ENCODE measurements at places on chromosomes 7 and 10. TPM values are rescaled to one million over a fixed set of nuclear protein-coding genes. Genes with fewer than 3 reads are reported as not detected.

Gene LYZL2
- total RNA-seq, result not detected

Gene WNT8B
- total RNA-seq, result not detected

Gene MRPS16
- total RNA-seq, result 105 TPM

Gene MINPP1
- total RNA-seq, result 6.7 TPM

Gene PLEKHS1
- total RNA-seq, result not detected

- DNase-seq, result no peak
Measured at GRCh38 chr10:49419005-49419404, 23.1 kb upstream of the DRGX start.

GRCh38 chr10:99573790-99574189 is 41.0 kb downstream of the NKX2-3 start:
- DNase-seq, result no peak

DNA sequence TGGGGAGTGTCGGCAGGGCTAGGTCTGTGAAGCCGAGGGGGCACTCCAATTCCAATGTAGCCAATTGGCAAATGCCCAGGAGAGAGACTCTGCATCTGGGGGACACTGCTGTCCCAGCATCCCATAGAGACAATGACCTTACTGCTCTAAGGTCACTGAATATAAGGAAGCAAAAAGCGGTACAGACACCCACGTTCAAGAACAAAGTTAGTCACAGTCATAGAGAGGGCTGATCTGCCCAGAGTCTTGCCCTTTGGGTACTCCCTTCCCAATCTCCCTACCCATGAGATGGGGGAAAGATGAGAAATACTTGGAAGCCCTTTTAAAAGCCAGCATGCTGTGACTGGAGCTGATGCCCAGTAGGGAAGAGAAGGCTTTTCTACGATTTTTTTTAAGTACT is 76.3 kb upstream of the GSDME start:
- no peak for DNase-seq

- no peak for DNase-seq
Measured at GRCh38 chr10:1114719-1115606, 58.8 kb downstream of the WDR37 start.

All from heart left ventricle (tissue), 16 donors.